Endothelial cell (in vitro differentiated cells): ENCODE measurements at places on chromosomes 4 and X.

- DNase-seq = no peak
Measured at GRCh38 chr4:848307-848691, 22.4 kb upstream of the CPLX1 start.

- DNase-seq = no peak
Measured at GRCh38 chrX:6292599-6292998, 63.9 kb upstream of the NLGN4X start.

GRCh38 chrX:78124307-78124706 lies 15.1 kb downstream of the TAF9B start:
- DNase-seq = no peak

DNA sequence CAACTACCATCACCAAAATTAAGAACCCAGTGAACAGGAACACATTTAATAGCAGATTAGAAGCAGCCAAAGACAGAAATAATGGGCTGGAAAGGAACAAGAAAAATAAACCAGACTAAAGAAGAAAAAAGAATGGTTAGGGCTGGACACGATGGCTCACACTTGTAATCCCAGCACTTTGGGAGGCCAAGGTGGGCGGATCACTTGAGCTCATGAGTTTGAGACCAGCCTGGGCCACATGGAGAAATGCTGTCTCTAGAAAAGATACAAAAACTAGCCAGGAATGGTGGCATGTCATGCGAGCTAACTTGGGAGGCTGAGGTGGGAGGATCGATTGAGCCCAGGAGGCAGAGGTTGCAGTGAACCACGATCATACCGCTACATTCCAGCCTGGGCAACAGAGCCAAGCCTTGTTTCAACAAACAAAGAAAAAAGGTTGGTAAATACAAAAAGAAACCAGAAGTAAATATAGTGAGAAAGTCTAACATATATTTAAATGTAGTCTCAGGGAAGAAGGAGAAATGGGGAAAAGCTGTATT lies 102.0 kb downstream of the AFAP1 start:
- no peak for DNase-seq

DNA sequence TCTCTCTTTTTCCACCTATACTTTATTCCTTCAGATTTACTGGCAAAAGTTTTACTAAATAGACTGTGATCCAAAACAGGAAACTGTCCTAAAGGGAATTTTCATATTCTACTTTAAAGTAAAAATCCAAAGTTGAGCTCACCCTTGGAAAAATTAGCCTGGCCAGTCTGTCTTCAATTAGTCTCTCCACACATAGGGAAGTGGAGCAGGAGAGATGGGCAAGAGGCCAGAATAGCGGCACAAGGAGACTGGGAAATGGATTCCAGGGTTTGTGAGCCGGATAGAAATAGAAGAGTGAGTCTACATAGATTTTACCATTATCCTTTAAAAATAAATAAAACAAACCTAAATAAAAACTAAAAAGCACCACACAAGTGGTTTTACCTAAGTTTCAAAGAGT lies 16.2 kb upstream of the FRMD7 start:
- no peak for DNase-seq

- no peak for DNase-seq
Measured at GRCh38 chrX:79065696-79066095, 78.8 kb upstream of the GPR174 start.

DNA sequence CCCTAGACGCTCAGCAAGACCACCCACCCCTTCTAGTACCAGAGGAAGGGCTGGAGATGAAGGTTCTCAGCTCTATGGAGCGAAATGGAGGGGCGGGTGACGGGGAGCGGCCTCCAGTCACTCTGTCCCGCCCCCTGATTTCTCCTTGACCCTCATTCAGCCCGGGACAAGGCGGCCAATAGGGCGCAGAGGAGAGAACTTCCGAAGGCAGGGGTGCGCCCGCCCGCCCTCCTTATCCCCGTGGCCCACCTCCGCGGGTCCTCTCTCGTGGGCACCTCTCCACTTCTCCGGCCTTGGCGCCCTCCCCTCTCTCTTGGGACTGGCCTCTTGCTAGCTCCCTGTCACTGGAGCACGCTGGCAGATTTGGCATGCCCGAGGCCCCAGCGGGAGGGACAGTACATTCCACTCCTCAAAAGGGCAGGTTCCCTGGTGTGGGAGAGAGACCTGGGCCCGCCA lies 1.1 kb upstream of the SEPTIN6 start:
- no peak for DNase-seq

- no peak for DNase-seq
Measured at GRCh38 chrX:120453985-120454384, 15.1 kb downstream of the LAMP2 start.

- no peak for DNase-seq
Measured at GRCh38 chr4:165364452-165365080, 14.2 kb upstream of the CPE start.

- DNase-seq = no peak
Measured at GRCh38 chr4:141158219-141158618, 24.9 kb upstream of the RNF150 start.

DNA sequence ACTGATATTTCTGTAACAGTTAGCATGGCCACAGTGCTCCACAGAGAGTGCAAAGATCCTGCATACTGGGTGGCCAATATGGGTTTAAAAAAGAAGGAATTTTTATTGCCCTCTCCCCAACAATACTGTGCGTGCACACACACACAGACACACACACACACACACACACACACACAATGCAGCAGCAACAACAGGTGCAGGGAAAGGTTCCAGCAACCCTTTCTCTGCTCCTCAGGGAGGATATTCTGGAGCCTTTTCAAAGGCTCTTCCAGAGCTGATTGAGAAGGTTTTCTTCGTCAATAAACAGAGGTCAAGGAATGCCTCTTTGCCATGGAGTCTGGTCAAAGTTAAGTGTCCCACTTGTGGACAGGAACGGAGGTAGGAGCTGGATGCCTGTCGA lies 84.8 kb upstream of the ZFP42 start:
- DNase-seq = no peak

DNA sequence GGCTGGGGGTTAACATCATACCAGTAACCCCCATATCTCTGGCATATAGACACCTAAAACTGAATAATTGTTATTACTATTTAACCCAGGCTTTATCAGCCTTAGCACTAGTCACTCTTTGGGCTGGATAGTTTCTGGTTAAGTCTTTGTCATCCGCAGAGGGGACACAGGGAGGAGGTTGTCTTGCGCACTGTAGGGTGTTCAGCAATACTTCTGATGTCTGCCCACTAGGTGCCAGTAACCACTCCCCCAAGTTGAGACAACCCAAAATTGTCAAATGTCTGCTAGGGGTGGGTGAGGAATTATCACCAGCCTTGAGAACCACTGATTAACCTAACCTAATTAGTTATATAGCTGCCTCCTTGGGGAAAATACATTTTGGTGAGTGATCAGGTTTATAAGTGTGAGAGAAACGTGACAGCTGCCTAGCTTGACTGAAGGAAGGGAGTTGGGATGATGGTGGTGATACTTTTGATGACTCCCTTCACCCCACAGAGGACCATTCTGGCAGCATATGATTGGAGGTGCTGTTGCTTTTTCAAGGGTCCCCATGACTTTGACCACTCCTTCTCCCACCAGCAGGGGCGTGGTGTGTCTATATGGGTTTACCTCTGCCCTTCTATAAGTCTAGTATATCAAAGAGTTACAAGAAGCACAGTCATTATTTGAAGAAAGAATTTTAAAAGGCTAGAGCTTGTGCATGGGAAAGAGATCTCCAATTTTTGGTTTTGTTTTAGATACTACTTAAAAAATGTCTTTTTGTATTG lies 140.9 kb downstream of the STIM2 start:
- no peak for DNase-seq

DNA sequence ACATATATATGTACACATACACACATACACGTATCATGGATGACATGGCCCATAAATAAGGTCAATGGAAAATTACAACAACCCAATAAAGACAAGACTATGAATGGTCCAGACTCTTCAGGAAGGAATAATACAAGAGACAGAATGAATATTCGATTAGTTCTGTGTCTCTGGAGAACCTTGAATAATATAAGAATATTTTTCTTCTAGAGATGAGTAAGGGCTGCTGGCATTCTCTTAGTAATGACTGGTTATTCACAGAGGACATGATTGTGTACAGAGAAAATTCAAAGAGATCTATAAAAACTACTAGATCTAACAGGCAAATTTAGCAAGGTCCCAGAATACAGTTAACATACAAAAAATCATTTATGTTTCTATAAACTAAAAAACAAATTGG lies 23.3 kb downstream of the SPIN4 start:
- no peak for DNase-seq

- no peak for DNase-seq
Measured at GRCh38 chr4:76850010-76850441, 47.9 kb downstream of the SOWAHB start.

DNA sequence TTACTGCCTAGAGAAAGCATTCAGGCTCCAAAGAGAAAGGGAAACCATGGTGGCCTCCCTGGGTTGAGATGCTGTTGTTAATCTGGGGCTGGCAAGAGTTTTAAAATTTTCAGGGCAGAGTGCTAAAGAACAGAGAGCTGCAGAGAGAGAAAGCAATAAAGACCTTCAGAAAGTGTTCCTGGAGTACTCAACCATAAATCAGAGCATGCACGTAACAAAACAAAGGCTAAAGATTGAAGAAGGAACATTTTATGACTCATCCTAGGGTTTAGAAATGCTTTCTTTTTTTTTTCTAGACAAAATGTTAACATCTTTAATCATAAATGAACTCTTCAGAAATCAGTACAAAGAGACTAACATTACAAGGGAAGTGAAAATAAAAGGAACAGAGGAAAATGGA lies 562.3 kb upstream of the NDST4 start:
- DNase-seq = no peak

GRCh38 chr4:13526658-13527057 lies 17.6 kb downstream of the NKX3-2 start:
- DNase-seq = no peak

GRCh38 chr4:36771411-36772153 lies 473.0 kb upstream of the NWD2 start:
- DNase-seq = no peak

GRCh38 chrX:41153448-41153847 lies 68.2 kb downstream of the USP9X start:
- DNase-seq = no peak

DNA sequence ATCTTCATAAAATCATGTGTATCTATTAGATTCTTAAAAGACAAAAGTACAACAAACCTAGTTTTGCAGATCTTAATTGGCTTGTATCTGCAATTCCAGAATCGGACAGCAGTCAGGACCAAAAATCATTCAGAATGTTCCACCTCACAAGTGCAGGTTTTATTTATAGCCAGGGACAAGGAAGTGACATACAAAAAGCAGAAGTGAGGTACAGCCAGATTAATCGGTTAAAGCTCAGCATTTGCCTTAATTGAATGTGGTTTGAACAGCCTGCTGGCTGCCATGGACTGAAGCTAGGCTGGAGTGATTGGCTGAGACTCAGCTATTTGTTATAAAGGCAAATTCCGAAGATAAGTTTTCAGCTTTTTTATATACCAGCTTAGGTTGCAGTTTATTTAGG lies 932.6 kb downstream of the C4orf33 start:
- DNase-seq = no peak

DNA sequence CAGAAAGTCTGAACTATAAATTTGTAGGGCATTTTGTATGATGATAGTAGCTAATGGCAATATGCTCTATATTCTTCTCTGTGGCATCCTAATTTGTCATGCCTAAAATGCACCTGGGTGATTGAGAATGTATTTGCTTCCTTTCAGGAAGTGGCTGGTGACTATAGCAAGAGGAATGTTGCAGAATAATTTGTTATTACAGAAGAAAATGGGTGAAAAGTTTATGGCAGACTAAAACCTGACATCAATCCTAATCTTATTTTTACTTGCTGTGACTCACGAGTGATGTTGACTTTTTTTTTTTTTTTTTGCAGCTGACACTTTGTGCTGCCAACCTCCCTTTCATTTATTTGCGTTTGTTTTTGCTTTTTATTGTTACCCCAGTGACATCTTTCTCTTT lies 141.1 kb downstream of the MSL3 start:
- no peak for DNase-seq

GRCh38 chr4:31126881-31127398 lies 406.8 kb downstream of the PCDH7 start:
- no peak for DNase-seq

- DNase-seq = no peak
Measured at GRCh38 chrX:76453737-76454406, 26.4 kb downstream of the MAGEE1 start.

DNA sequence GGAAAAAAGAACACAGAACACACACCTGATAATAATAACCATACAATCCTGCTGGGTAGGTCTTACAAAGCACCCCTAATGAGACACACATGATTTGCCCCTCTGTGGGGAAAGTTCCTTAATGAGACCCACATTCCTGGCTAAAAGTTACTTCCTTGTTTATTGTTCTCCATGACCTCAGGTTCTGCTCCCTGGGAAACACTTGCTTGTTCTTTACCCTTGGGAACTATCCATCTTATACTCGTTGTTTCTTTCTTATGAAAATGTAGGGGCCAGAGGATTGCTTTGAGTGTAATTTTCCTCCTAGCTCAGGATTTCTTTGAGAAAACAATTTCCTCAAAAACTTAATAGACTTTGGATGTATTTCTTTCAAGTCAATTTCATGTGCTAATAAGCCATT lies 52.1 kb upstream of the PCDH10 start:
- DNase-seq = no peak

DNA sequence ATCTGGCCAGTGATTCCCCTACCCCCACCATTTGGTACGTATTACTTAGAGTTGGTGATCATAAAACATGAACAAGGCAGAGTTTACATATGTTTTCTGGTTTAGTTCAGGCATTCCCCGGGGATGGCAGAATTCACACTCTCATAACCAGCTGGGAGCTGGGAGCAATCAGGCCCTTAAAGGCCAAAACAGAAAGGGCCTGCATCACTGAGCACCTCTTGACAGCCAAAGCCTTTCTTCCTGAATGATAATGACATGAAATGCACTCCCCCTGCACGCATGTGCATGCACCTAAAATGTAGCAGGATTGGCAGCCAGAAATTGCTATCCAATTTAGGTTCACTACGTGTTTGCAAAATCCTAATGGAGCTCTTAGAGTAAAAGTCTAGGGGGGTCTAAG lies 235.4 kb downstream of the GPC3 start:
- DNase-seq = no peak

DNA sequence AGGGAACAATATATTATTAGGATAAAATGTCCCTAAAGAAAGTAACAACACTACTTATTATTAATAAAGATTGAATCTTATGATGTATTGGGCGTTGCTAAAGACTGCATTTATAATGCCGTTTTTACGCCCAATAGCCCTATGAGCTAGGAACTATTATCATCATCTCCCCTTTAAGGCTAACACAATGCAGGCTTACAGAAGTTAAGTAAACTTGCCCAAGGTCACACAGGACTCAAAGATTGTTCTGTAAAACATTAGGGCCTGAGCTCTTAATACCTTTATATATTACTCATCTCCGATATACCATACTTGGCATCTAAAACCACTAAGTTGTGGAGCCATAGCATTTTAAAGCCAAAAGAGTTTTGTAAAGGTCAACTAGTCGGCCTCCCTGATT lies 149.5 kb downstream of the FAM13A start:
- DNase-seq = no peak

GRCh38 chrX:21959362-21960051 lies 19.0 kb downstream of the SMS start:
- no peak for DNase-seq
